T-helper 17 cell (primary cell): ENCODE measurements at places on chromosomes 6 and 20.

DNA sequence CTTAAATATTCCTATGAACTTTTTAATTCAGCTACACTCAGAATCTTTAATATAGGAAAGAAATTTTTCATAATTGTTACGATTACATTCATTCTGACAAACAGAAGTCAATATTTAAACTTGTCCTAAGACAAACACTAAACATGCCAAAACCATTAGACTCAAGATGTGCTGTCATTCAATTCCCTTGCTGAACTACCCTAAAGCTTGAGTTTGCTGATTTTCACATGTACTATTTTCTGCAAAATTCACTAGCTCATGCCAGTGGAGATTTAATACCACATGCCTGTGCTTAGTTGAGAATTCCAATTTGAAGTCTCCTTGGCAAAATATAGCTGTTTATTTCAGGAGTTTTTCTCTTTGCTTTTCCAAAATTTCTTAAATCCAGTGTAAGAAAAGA lies 448.0 kb downstream of the COL12A1 start:
- DNase-seq = no peak

DNA sequence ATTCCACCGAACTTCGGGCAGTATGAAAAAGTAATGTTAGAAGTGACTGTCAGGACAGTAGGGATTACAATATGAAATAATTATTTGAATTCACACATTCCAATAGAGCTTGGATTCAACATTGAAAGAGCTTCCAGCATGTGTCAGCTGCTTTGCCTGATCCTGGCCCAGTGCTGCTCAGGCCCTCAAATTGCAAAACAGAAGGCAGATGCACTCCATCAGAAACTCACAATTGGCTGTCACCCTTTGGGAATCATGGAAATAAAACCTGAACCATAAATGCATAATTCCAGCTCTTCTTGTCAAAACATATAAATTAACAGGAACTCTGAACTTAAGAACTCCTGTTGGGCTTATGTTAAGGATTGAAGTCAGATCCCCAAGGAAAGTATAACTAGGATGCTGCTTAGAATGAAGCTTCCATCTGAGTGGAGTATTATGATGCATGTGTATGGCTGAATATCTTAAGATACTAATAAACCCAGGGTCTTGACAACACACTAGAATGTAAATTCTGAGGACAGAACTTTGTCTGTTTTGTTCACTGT lies 1.8 kb upstream of the NDUFAF4 start:
- no peak for DNase-seq

GRCh38 chr6:135195041-135195440 lies 13.9 kb downstream of the MYB start:
- DNase-seq = no peak

DNA sequence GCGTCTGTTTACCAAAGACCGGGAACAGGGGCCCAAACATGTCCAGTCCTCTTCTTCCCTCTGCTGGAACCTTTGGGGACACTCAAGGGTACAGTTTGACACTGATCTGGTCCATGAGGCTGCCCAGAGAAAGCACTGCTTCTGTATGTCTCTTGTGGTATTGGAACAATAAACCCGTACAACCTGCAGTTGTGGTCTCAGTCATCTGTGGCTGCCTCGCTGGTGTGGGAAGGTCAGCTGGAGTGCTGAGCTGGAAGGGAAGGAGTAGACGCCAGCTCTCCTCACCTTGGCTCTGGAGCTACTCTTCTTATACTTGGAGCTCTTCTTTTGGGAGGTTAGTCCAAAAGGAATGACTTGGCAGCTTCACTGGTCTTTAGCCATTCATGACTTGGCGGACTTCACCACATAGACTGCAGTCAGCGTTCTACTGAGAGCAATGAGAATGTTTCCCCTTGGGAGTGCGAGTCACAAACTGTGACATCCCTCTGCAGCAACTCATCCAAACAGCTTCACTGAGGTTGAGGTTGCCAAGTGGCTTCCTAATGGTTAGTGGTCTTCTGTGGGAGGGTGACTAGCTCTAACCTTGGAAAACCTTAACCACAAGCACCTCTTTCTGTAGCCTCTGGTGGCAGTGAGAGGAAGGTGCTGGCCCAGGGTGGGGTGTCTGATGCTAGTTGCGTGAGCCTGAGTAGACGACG lies 81.2 kb downstream of the ASXL1 start:
- no peak for DNase-seq

DNA sequence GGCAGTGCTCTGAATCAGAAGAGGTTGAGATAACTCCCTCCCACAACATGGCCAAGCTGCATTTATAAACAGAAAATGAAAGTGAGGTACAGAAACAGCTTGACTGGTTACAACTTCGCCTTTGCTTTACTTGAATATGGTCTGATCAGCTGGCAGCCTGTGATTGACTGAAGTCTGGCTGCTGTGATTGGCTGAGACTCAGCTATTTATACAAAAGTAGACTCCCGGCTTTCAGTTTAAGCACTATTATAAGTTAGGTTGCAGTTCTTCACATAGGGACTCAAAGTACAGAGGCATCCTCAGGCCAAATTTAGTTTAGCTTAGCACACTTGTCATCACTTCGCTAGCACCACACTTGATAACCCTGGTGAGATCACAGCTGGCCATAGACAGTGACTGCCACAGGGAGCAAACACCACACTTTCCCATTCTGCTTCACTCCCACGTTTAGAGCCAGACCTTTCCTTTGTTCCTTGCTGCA lies 362.6 kb downstream of the EPM2A start:
- no peak for DNase-seq

GRCh38 chr6:6546318-6547109 lies 42.0 kb upstream of the LY86 start:
- DNase-seq = peak; percentile 5

DNA sequence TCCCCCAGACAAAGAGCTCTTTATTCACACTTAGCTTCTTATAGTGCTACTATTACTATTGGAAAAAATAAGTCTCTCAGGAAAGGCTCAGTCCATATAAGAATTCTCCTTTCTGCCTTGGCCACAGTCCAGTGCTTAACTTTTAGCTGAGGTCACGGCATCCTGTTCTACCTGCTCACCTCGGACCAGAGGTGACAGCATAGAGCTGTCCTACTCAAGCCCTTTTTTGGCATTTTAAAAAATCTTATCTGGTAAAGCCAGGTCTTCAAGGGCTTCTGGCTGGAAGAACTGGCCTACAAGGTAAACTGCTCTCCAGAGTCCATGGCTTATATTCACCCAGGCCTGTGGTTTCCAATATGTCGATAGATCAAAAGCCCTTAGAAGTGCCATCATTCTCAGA lies 109.7 kb downstream of the RCAN2 start:
- DNase-seq = no peak

GRCh38 chr6:90319979-90320685 lies 23.5 kb upstream of the BACH2 start:
- DNase-seq = no peak

GRCh38 chr20:51579137-51579536 lies 36.6 kb upstream of the NFATC2 start:
- no peak for DNase-seq

GRCh38 chr6:79335133-79335674 lies 100.7 kb upstream of the HMGN3 start:
- no peak for DNase-seq

- no peak for DNase-seq
Observed at GRCh38 chr6:139290787-139291311, 949 bp downstream of the TXLNB start.

GRCh38 chr6:166515072-166515810 lies 71.2 kb downstream of the RAMACL start:
- no peak for DNase-seq

- no peak for DNase-seq
Observed at GRCh38 chr6:28597217-28597835, 71.6 kb downstream of the GPX5 start.

DNA sequence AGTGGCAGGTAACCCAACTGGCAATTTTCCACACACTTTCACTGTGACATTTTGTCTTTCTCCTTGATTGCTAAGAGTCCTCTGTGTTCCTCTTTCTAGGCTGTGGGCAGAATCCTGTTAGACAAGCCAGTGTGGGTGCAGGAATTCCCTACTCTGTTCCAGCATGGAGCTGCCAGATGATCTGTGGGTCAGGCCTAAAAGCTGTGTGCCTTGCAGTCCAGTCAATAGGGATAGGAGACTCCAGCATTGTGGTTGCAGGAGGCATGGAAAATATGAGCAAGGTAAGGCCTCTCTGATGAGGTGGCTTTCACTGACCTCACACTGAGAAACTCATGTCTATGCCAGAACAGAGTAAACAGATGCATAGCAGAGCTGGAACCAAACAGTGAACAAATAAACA lies 5.1 kb downstream of the ACAT2 start:
- no peak for DNase-seq

GRCh38 chr6:2790588-2791449 lies 25.6 kb downstream of the WRNIP1 start:
- no peak for DNase-seq

GRCh38 chr6:56962441-56962840 lies 7.5 kb downstream of the BEND6 start:
- no peak for DNase-seq

GRCh38 chr6:87333033-87333432 lies 4.0 kb upstream of the GJB7 start:
- DNase-seq = no peak

DNA sequence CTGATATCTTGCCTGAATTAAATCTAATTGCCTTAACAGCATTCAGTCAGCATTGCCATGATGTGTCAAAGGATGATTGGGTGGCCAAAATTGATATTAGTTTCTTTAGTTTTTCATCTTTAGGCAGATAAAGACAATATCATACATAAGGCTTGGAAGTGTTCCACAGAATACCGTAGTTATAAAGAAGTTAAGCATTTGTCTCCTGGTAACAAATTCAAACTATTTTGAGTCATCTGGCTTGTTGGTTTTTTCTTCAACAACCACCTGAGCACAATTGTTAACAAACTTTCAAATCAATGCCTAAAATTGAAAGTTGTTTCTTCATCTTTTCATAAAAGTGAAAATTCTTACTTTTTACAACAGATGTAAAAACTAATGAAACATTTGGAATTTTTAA lies 47.5 kb upstream of the ADGRF5 start:
- no peak for DNase-seq

DNA sequence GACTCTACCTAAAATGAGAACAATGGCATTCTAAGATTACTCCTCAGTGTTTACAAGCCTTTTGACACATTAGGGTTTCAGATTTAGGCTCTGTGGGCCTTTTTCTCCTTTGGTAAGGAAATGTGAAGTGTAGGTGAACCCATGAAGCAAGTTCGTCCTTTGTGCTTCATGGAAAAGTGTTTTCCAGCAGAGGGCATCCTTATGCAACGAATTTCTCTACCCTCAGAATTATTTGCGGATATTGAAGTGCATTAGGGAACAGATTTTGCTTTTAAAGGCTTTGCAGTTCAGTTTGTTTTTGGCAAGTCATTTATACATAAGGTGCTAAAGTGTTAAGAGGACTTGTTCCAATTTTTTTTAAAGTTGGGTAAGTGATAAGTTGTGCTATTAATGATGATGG lies 55.7 kb upstream of the FERMT1 start:
- DNase-seq = no peak

DNA sequence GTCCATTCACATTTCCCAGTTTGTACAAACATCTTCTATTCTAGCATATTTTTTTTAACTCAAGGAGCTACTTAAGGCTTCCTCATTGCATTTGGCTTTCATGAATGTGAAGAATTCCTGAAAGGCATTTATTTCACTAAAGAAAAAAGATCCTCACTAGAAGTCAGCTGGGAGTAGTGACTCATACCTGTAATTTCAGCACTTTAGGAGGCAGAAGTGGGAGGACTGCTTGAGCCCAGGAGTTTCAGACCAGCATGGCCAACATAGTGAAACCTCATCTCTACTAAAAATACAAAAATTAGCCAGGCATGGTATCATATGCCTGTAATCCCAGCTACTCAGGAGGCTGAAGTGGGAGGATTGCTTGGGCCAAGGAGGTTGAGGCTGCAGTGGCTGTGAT lies 30.9 kb upstream of the XRN2 start:
- DNase-seq = no peak

DNA sequence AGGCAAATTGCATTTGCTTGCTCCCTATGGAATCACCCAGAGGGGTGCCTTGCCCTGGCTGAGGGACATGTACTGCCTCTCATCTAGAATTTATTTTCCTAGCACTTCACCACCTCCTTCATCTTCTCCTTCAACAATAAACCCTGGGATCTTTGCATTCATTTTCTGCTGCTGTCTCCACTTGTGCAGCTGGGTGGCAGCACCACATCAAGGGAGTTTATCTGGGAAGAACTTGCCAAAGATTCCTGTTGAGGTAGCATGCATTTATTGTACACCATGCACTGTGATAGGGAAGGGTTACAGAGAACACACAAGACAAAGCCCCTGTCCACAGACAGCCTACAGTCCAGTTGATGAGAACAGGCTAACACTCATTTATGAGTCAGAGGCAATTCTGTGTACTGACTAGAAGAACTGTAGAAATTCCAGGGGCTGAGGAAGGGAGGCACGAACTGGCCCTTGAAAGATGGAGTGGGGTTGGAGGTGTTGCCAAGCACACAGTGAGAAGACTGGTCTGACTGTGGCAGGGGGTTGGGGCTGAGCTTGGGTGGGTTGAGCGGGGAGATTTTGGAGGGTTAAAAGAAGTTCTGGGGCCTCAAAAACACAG lies 17.5 kb downstream of the C20orf173 start:
- DNase-seq = no peak
